ENCODE measurements at places on chromosomes 12 and 14.

DNA sequence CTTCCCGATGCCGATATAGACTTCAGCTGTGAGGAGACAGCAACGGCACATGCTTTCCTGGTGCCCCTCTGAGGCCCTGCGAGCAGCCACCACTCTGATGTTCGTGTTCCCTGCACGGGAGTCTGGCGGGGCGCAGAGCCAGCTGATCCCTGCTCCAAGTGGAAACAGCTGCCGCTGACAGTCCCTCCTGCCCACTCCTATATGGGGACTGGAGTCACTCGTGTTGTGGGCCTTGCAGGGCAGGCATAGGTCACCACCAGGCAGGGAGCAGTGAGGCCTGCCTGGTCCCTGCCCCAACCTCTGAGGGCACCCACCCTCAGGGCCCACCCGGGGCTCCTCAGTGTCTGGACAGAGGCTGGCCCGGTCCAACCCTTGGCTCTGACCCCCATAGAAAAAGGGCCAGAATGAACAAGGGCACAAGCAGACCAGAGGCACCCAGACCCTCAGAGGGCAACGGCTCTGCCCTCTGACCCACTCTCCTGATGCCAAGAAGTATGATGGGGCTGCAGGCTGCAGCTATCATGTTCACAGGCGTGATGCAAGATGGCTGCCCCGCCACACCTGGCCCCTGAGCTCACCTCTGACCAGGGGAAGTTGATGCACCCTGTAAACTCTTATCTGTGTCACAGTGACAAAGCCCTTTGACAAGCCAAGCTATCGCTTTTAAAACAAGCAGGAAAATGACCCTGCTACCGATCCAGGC lies 181.6 kb downstream of the CALM1 start:
- peak; percentile 70 for DNase-seq

DNA sequence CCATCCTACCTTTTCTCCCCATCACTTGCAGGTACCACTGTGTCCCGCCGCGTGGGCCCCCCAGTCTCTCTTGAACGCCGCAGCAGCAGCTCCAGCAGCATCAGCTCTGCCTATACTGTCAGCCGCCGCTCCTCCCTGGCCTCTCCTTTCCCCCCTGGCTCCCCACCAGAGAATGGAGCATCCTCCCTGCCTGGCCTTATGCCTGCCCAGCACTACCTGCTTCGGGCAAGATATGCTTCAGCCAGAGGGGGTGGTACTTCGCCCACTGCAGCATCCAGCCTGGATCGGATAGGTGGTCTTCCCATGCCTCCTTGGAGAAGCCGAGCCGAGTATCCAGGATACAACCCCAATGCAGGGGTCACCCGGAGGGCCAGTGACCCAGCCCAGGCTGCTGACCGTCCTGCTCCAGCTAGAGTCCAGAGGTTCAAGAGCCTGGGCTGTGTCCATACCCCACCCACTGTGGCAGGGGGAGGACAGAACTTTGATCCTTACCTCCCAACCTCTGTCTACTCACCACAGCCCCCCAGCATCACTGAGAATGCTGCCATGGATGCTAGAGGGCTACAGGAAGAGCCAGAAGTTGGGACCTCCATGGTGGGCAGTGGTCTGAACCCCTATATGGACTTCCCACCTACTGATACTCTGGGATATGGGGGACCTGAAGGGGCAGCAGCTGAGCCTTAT lies 9.2 kb downstream of the ARHGAP9 start:
- DNase-seq: no peak

- DNase-seq: no peak
These were observed 106.4 kb downstream of the SLC8A3 start for GRCh38 chr14:70082394-70082793.

GRCh38 chr12:94941440-94941862 lies 62.0 kb downstream of the NDUFA12 start:
- DNase-seq: peak; percentile 65

DNA sequence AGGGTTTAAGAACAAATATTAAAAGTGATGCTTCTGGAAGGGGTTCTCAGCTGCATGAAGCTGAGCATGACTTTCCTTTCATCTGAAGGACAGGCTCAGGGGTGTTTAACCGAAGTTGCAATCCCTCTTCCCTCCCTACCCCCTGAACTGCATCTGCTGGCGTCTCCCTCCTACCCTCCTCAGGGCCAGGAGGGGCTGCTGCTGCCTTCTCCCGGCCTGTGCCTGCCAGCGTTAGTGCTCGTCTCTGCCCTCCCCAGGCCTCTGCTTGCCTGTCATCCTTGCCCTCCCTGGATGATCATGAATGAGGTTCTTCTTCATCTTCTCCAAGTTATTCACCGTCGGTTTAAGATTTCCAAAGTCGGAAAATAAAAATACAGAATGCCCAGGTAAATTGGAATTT lies 12.2 kb downstream of the SMOC1 start:
- no peak for DNase-seq

DNA sequence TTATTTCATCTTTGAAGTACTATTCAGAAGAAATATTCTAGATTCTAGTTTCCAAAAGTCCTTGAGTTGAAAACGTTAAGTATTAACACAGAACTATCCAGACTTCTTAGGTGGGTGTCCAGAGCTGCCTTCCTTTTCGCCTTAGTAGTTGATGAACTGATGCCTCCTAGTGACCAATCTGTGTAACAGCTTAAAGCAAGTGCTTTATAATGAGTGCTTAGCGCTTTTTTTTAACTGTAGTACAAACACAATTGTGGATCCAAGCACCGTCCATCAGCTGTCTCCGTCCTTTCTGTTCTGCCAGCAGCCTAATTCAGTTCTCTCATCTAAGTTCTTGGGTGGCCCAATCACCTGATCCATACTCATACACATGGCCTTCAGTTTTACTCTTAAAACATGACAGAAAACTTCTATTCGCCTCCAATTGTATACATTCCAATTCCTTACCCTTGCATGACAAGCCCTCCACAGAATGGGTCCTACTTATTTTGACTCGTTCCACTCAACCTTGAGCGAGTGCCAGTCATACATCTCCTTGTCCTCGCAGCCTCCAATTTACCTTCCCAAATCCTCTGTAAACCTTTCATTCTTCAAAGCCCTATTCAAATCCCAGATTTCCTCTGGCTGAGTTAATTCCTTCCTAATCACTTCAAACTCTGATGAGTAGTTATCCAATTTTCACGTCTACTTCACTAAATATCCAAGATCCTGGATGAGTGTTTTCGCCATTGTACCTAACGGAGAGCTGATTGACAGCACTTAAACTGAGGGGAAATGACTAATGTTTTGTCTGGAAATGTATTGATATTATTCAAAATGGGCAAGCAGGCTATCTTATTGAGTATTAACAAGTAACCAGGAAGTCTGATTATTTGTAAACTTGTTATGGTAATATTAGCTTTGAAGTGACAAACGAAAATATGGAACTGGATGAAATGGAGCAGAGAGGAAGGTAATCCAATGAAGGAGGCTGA lies 5.8 kb upstream of the PHLDA1 start:
- no peak for DNase-seq

GRCh38 chr12:126198966-126199692 lies 1133.9 kb downstream of the AACS start:
- no peak for DNase-seq

- peak; percentile 0 for DNase-seq
These were observed 81.1 kb upstream of the DIO3 start for GRCh38 chr14:101480022-101480746.

DNA sequence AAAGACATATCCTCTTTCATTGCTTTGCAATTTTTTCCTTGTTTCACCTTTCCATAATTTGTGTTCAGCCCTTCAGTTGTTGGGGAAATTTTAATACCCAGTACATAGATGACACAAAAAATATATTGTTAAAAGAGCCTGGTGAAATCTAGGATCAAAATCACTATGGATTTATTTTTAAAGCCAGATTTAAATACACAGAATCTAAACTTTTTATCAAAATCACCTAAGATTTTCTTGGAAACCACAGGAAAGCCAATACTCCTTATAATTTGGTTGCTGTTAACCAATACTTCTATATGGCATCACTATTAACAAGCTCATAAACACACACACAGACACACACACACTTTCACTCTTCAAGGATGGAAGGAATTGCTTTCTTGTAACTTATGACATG lies at the start of gene TAS2R20:
TAS2R20 (minus strand) TSS at position 101 of the 400 bp plus-strand sequence. CDS start 429 bp downstream, outside the sequence.
- DNase-seq: no peak

- no peak for DNase-seq
These were observed 214.6 kb downstream of the ERC1 start for GRCh38 chr12:1205512-1206060.

- no peak for DNase-seq
These were observed 437.3 kb downstream of the MED13L start for GRCh38 chr12:115840159-115840558.

- no peak for DNase-seq
These were observed at the start of gene NOVA1 for GRCh38 chr14:26597589-26598080. NOVA1 (minus strand) TSS chr14:26598033; CDS start chr14:26597436, 597 bp downstream.

DNA sequence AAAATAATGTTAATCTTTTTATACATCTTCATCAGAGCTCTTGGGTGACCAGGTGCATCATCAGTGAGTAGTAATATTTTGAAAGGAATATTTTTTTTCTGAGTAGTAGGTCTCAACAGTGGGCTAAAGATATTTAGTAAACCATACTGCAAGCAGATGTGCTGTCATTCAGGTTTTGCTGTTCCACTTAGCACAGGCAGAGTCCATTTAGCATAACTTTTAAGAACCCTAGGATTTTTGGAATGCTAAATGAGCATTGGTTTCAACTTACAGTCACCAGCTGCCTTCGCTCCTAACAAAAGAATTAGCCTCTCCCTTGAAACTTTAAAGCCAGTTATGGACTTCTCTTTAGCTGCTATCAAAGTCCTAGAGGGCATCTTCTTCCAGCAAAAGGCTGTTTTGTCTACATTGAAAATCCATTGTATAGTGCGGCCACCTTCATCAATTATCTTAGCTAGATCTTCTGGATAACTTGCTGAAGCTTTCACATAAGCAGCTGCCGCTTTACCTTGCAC lies 24.6 kb downstream of the RIMKLB start:
- no peak for DNase-seq

DNA sequence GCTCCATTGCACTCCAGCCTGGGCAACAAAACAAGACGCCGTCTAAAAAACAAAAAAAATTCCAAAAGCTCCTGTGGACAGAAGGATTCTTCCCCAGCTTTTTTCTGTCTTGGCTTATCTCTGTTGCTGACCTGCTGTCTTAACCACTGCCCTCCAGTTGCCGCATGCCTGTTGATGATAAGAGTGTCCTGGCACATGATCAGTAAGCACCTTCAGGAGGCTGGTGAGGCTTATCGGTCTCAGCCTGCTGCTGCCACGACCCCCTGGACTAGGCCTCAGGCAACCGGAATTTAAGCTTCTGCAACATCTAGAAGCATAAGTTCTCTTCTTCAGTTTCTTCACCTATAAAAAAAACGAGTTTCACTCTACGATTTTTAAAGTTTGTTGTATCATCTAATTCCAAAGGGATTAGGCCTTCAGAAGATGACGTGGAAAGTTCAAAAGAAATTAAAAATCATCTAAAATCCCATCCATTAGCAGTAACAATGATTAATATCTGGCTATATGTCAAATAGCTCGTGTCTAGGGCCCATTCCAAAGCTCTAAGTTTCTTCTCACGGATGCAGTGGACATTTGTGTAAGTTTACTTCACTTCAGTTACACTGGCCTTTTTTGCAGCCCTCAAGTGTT lies 46.4 kb downstream of the RESF1 start:
- DNase-seq: no peak

GRCh38 chr12:103462675-103463074 lies 33.1 kb downstream of the C12orf42 start:
- no peak for DNase-seq

DNA sequence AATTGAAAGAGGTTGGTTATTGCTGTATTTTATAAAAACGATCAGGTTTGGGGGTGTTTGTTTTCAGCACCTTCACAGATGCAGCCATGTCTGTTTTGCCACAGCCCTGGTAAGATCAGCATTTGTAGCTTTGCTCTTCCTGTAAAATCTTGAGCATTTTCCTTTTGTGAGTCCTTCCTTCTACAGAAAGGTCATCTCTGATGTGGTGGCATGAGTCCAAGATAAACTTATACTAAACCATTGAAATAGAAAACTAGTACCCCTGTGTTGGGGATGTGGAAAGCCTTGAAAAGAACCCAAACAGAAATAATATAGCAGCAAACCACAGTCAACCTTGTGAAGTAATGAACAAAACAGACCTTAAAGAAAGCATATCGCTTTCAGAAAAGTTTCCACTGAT lies 85.5 kb downstream of the TGFB3 start:
- DNase-seq: no peak

GRCh38 chr14:78782551-78782950 lies 612.4 kb downstream of the NRXN3 start:
- no peak for DNase-seq

GRCh38 chr14:76698191-76698590 lies 63.1 kb upstream of the VASH1 start:
- no peak for DNase-seq

- no peak for DNase-seq
These were observed 267.7 kb upstream of the G2E3 start for GRCh38 chr14:30291216-30291615.

- no peak for DNase-seq
These were observed 22.1 kb downstream of the BAZ1A start for GRCh38 chr14:34853041-34853440.

DNA sequence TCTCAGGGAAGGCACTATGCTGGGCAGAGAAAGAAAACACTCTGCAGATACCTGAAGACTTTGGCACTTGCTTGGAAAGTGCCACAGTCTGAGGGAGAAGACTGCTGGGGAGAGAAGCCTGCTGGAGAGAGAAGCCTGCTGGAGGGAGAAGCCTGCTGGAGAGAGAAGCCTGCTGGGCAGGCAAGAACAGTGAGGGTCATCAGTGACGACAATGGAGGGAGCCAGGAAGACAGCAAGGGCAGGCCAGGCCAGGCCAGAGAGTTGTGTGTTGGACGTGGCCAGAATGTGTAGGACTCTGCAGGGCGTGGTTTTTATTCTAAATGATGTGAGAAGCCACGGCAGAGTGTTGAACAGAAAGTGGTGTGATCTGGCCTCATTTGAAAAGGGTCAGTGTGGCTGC lies 185.3 kb upstream of the ABCD2 start:
- DNase-seq: no peak

DNA sequence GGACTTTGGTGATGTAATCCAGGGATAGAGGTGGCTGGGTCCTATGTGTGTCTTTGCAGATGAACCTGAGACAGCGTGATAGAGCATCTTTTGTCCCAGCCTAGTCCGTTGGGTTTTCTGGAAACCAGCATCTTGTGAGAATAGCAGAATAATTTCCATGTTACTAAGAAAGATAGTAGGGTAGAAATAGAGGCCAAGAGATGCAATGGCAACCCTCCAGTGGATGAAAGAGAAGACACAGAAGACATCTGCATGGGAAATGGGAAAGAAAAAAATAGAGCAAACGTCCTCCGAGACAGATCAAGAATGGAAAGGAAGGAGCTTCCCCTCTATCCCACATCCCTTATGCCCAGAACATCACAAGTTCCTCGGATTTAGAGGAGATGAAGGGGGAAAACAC lies 409.3 kb upstream of the TMEM132C start:
- no peak for DNase-seq

GRCh38 chr12:46470036-46470627 lies 97.6 kb upstream of the SLC38A2 start:
- no peak for DNase-seq

- no peak for DNase-seq
These were observed 12.3 kb downstream of the KDM2B start for GRCh38 chr12:121568518-121568917.
